Midbrain (tissue), 1 donor: ENCODE measurements at places on chromosomes 7 and 10.

DNA sequence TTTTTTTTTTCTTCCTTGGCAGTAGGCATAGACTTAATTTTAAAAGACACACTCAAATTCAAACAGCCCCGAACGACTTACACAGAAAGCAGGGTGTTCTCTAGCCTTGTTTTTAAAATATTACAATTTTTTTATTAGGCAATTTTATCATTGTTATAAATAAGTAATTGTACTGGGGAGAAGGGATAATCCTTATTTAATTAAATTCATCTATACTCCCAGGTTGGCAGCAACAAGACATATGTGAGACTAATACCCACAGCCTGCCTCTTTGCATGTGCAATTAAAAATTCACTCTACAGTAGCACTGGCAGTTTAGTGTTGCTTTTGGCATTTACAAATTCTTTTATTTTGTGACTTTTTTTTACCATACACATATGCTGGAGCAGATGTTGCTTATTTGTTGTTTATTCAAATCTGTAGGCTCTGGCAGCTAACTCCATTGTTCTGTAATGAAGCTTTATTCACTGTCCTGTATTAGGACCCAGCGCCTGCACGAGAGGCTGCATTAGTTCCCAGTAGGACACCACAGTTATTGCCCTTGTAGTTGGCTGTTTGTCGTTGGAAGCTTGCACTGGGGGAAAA is 84.9 kb upstream of the PPP1R17 start:
- DNase-seq: no peak

DNA sequence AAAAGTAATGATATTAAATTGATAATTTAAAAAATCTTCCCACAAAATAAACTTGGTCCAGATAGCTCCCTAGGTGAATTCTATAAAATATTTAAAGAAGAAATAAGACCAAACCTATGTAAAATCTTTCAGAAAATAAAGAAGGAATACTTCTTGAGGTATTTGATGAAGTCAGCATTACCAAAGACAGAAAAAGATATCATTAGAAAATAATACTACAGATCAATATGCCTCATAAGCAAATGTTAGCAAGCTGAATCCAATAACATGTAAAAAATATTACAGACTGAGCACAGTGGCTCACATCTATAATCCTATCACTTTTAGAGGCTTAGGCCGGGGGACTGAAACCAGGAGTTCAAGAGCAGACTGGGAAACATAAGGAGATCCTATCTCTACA is 30.0 kb downstream of the TMEM26 start:
- no peak for DNase-seq

DNA sequence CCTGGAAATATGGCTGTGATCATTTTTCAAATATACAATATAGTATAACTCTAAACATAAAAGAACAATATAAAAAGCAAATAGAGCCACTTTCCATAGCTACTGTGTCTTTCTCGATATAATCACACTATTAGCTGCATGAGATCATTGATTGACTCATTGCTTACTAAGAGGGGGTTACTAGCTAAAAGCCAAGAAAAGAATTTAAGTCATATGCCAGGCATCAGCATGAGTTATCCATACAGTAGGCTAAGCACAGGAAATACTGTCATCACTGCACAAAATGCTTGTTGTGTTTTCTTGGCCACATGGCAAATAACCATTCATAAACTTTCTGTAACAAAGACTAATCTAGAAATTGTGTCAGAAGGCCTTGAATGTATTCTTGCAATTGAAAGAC is 18.8 kb upstream of the ABCB5 start:
- no peak for DNase-seq

GRCh38 chr7:40200791-40201190 is 66.0 kb downstream of the SUGCT start:
- DNase-seq: no peak

DNA sequence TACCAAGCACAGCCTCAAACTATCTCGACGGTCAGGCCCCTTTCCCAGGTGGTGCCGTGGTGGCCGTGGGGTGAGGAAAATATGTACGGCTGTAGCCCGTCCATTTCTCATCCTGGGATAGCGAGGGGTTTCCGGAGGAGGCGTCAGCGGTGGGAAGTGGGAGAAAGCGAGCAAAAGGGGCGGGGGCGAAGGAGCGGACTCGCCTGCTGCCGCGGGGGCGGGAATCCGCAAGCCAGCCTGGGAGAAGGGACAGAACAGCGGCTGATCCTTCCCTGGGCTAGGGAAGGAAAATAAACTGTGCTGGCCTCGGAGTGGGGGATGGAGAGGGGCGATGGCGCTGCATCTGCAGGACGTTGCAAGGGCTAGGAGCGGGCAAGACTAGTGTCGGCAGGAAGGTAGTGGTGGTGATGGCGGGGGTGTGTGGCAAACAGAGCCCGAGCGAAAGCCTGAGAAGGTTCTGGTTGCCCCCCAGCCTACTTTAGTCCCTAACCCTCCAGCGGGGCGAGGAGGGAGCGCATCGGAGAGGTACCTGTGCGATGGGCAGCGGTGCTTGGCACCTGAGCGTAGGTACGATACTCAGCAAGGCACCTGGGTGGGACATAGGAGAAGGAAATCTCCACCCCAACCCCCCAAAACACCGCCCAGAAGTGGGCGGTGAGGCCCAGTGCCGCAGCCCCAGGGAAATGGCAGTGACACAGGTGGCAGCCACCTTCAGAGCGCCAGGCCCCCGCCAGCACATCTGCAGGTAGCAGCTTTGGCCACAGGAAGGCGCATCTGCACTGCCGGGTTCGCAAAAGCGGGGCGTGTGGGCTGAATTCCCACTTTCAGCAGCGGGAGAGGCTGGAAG is 49.9 kb upstream of the STEAP1B start:
- no peak for DNase-seq

DNA sequence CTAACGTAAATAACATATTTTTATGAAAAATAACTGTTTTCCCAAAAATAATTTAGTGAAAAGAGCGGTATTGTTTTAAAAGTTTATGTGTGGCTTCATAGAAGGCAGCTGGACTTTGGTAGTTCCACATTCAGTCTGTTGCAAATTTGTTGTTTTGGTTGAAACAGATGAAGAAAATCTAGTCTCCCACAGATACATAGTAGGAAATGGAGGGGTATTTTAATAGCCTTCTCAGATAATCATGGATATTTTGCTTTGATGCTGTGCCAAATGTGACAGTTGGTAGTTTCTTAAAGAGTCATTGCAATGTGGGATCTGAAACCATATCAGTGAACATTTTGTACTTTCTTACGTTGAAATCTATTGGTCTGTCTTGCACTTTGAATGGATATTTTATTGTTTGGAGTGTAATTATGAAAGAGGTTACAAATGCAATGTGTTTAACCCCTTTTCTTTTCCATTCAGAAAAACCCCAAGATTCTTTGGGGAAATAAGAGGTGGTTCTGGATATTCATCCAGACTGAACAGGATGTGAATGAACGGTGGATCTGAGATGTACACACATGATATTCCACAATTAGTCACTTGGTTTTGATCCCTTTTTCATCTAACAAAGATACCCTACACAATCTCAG is 10.4 kb downstream of the ZNF365 start:
- DNase-seq: peak; percentile 39

- no peak for DNase-seq
Measured at GRCh38 chr7:12089951-12090756, 120.9 kb upstream of the TMEM106B start.

DNA sequence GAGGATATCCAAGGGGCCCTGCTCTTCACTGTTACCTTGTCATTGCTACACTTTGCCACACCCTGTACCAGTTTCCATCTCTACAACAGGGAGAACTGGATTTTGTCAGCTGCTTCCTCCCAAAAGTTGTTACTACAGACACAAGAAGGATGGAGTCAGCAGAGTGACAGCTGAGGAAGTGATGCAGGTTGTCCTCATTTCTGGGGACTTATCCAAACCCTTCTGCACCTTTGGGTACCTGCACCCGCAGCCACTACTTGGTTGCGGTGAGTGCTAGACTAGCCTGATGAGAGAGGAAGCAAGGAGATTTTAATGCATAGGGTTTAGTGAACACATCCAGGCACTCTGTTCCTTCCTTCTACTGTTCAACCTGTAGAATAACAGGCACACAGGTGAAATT is 281.0 kb downstream of the RPS24 start:
- DNase-seq: no peak

- DNase-seq: peak; percentile 75
Measured at GRCh38 chr10:71225291-71226058, 13.1 kb downstream of the UNC5B start.

GRCh38 chr10:54758791-54759190 is 42.2 kb downstream of the PCDH15 start:
- no peak for DNase-seq

- DNase-seq: no peak
Measured at GRCh38 chr10:727162-727790, 37.8 kb upstream of the DIP2C start.

- DNase-seq: no peak
Measured at GRCh38 chr7:46970476-46970875, 611.4 kb downstream of the TNS3 start.

DNA sequence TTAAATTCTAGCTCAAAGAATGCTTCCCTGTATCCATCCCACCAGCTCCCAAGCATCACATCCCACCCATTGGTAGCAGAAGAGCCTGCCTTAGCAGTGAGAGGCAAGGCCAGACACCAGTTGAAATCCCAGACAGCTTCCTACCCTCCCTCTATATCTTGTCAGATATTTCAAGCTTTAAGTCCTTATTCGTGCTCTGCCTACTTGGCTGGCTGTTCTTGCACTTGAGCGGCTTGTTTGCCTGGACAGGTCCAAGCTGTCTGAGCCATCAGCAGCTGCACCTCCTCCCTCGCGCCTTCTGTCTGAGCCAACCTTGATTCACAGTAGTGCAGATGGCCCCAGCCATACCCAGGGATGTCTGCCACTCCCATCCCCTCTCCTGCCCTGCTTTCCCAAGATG is 16.4 kb downstream of the LRRC4 start:
- DNase-seq: no peak
